Fibroblast of skin of left quadriceps (primary cell): ENCODE measurements at places on chromosomes 13 and 19.

DNA sequence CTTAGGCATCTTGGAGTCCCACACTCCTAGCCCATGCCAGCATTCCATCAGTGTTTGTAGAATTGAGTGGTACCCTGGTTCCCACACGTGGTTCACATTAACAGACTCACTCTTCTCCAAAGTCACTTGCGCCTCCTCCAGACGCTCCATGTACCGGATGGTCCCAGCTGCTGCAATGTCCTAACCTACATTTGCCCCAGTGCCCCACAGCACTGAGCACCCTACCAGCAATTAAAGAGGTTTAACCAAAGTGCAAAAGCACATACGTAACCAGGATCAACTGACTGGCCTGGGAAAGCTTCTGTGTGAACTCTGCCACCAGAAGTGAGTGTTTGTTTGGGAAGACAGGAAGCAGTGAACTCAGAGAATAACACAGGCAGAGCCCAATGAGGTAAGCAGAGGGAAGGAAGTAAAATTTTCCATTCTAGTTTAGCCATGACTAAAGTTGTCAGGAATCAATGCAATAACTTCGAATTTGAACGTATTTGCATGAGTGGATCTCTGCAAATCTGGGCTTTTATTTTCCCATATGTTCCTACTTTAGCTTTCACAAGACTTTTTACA lies 7.3 kb upstream of the MEDAG start:
- DNase-seq, result peak; percentile 72

DNA sequence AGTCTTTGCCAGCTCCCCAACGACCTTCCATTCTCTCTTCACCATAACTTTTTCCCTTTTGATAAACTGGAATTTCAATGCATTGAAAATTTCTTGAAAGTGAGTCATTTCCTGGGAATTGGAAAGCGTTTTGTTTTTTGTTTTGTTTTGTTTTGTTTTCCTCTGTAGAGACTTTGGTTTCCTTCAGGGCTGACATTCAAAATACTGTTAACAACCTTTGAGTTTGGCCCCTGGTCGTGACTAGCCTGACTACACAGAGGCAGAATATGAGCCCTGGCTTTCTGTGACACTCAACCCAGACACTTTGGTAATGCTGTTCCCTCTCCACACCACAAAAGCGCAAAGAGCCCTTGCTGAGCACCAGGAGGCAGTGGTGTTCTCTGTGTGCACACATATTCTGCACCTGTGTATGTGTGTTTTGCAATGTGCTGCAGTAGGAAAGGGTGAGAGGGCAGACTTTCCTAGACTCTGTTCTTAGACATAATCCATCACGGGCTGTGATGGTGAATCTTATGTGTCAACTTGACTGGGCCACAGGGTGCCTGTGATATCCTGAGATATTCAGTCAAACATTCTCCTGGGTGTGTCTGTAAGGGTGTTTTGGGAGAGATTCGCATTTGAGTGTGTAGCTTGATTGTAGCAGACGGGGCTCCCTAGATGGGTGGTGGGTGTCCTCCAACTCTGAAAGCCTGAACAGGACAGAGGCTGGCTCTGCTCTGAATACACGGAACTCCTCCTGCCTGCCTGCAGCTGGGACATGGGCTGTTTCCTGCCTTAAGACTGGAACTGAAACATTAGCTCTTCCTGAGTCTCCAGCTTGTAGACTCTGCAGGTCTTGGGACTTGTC lies 29.5 kb upstream of the ANKRD10 start:
- no peak for DNase-seq

DNA sequence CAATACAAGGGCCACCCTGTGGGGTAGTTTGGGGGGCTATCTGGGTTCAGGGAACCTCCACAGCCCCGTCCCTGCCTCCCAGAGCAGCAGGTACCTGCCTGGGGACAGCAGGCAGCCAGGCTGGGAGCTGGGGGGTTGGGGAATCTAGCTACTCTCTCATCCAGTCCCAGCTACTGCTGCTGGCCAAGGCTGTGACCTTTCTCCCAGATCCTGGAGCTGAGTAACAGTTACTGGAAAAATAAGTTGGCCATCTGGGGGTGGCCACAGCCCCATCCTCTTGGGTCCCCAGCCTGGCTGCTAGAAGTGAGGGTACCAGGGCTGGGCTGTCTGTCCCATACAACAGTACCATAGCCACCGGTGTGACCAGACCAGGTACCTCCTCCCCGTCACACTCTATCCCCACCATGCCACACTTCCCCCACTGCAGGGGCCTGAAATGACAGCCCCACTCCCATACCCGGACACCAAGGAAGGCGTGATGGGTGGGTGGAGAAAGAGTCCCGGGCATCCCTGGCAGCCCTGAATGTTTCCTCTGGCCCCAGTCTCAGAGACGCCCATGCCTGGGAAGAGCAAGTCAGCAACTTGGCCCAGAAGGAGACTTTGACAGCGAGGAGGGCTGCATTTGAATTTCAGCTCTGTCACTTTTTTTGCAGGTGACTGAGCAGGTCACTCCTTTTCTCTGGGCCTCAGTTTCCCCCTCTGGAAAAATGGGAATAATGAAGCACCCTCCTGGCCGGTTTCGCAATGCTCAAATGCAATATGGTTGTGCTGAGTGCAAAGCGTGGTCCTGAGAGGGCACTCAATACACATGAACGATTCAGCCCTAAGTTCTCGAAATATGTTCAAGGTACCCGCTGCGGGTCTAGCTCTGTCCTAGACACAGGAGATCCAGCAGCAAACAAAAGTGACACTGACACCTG lies 30.7 kb upstream of the NFIC start:
- DNase-seq, result no peak

DNA sequence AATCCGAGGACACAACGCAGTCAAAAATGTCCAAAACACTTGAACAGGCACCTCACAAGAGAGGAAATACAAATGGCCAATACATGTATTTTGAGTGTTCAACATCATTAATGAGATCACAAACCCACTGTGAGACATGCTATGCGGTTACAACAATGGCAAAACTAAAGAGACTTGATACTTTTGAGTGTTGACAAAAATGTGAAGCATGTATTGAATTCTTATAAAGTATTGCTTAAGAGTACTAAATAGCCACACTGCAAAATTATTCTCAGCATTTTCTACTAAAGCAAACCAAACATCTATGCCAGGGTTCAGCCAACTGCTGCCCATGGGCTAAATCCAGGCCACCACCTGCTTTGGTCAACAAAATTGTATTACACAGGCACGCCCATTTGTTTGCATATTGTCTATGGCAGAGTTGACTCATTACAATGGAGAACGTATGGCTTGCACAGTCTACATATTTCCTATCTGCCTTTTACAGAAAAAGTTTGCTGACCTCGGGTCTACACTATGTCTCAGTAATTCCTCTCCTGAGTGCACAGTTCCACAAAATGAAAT lies 135.3 kb downstream of the B3GLCT start:
- DNase-seq, result no peak

DNA sequence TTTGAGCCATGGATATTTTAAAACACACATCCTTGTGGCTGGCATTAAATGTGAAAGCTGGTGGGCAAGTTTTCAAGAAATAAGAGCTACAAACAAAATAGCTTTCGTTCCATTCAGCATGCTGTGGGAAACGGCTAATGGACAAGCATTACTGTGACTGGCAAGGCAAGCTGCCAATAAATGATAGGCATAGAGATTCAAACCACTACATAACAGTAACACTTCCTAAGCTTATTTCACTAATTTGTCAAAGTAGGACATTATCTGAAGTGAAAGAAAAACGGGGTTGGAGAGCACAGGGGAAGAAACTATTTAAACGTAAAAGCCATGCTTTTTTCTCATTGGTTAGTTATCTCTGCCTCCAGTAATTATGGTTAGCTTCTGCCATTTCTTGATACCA lies 26.0 kb downstream of the OBI1 start:
- no peak for DNase-seq

DNA sequence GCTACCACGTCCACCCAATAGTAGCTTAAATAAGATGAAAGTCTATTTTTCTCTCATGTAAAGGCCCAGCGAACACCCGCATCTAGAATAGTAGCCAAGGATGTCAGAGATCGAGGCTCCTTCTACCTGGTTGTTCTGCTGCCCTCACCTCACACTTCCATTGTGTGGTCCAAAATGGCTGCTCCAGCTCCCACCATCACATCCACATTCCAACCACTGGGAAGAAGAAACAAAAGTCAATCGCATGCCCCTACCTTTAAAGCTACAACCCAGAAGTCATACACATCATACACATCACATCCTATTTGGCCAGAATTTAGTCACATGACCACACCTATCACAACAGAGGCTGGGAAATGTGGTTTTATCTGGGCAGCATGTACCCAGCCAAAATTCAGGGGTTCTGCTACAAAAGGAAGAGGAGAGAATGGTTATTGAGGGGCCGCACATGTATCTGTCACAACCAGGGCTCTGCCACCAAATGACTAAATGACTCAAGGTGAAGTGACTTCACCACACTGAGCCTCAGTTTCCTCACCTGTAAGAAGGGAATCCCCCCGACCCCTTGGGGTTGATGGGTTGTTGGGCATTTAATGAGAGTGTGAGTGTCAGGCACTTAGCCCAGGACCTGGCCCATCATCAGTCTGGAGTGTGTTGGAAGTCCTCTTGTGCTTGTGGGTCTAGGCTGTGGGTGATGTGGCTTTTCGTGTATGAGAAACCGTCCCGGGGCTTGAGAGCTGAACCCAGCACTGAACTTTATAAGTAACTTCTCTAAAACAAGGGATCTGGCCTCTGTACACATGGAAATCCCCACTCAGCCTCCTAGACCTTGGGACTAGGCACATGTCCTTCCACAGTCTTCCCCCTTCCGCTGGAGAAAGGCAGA lies 10.2 kb upstream of the CBLC start:
- no peak for DNase-seq

- DNase-seq, result peak; percentile 65
Measured at GRCh38 chr13:99312493-99312883, 5.3 kb upstream of the GPR183 start.

GRCh38 chr19:15550929-15551292 lies 42.6 kb downstream of the CYP4F22 start:
- no peak for DNase-seq

DNA sequence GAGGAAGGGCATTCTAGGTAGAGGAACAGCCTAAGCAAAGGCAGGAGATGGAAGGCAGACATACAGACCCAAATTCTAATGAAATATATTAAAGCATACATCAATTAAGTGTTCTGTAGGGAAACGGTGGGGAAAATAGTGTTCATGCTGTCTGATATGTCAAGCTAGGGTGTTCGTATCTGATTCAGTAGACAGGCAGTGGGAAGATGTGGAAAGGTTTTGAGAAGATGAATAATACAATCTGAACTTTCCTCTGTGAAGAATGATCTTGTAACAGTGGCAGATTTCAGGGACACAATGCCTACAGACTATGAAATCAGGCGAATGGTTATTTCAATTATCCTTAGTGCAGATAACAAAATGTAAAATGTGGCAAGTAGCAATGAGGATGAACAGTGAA lies 594.2 kb downstream of the KCTD12 start:
- no peak for DNase-seq

DNA sequence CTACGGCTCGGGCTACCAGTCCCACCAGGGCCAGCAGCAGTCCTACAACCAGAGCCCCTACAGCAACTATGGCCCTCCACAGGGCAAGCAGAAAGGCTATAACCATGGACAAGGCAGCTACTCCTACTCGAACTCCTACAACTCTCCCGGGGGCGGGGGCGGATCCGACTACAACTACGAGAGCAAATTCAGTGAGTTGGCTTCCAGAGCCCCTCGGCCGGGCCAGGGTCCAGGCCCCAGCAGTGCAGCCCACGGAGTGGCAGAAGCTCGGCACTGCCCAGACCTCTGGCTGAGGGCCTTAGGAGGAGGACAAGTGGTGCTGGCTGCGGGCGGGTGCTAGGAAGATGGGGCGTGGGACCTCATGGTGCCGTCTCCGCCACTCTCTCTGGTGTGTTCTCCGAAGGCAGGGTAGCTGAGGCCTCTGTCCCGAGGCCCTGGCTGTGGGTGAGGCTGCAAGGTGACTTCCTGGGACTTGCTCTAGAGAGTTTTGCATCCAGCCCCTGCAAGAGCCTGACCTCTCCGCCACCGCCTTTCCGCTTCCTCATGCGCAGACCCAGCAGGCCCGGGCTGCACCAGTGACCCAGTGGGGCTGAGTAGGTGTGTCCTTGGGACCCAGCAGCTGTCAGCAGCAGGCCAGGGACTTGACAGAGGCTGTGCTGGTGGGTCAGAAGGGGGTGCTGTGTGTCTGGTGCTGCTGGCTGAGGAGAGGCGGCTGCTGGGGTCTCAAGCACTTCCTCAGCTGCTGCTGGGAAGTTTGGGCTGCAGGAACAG lies 13.5 kb upstream of the QTRT1 start:
- DNase-seq, result no peak

DNA sequence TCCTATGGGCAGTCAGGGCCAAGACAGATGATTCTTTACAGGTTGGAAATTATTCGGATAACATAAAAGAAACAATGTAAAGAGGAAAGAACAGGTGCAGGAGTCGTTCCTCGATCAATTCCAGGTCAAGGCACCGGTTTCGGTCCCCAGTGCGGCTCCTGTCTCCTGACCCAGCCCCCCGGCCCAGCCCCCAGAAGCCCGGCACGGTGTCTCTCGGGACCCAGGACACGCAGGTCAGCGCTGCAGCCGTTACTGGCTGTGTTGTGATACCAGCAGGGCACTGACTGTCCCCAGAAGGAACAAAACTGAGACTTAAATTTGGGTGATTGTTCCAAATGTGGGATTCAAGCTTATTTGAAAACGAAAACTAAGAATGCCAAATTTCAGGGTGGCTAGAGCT lies 8.5 kb downstream of the RASA3 start:
- no peak for DNase-seq

GRCh38 chr13:75803164-75803611 lies 167.1 kb downstream of the LMO7 start:
- no peak for DNase-seq

- DNase-seq, result no peak
Measured at GRCh38 chr13:95734124-95734523, 57.2 kb downstream of the DNAJC3 start.

DNA sequence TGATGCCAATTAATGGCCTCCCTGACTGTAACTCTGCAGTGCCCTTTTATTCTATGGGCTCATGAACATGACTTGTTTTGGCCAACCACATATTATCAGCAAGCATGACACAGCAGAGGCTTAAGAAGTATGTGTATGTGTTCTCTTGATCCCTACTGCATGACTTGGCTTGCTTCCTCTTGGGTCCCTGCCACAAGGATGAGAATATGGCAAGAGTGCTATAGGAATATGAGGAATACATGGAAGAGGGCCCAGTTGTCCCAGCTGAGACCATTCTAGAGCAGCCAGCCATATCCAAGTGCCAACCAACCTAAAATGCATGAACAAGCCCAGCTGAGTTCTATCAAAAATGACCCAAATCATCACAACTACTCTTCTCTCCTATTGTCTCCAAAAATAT lies 576.7 kb upstream of the PCDH9 start:
- no peak for DNase-seq
